Progenitor cell of endocrine pancreas (in vitro differentiated cells): ENCODE measurements at places on chromosomes 11 and 22.

DNA sequence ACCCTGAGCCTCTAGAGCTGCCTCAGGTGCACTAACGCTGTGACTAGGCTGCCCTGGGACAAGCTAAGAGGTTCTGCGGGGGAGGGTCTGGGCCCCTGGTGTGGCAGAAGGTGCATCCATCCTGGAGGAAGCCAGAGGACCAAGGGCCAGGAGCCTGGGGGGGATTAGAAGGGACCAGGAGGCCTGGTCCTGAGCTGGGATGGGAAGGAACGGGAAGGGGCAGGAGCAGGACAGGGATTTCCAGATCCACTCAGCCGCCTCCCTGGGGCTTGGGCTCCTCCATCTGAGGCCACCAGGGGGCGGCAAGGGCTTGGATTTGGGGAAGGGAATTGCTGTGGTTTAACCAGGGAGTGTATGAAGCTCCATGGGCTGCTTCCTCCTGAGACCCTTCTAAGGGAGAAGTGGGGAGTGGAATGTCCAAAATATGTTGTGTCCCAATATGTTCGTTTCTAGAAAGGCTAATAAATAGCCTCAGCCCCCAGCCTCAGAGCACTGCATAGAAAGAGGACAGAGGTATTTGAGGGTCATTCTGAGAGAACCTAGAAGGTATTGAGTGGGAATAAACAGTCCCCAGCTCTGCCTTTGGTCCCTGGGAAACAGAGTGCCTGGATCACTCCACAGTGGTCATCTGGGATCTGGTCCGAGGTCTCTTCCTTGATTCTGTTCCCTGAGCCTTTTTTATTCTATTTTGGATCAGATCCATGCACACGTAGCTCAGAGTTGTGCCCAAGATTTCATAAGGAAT, 17.4 kb upstream of the PRAME start:
- no peak overlapping the region for H3K27ac ChIP-seq
- H3K27me3 ChIP-seq: peaks cover 69% of the 10 kb centered on the region
- no peak overlapping the region for H3K4me3 ChIP-seq
- peak; percentile 67 for DNase-seq

DNA sequence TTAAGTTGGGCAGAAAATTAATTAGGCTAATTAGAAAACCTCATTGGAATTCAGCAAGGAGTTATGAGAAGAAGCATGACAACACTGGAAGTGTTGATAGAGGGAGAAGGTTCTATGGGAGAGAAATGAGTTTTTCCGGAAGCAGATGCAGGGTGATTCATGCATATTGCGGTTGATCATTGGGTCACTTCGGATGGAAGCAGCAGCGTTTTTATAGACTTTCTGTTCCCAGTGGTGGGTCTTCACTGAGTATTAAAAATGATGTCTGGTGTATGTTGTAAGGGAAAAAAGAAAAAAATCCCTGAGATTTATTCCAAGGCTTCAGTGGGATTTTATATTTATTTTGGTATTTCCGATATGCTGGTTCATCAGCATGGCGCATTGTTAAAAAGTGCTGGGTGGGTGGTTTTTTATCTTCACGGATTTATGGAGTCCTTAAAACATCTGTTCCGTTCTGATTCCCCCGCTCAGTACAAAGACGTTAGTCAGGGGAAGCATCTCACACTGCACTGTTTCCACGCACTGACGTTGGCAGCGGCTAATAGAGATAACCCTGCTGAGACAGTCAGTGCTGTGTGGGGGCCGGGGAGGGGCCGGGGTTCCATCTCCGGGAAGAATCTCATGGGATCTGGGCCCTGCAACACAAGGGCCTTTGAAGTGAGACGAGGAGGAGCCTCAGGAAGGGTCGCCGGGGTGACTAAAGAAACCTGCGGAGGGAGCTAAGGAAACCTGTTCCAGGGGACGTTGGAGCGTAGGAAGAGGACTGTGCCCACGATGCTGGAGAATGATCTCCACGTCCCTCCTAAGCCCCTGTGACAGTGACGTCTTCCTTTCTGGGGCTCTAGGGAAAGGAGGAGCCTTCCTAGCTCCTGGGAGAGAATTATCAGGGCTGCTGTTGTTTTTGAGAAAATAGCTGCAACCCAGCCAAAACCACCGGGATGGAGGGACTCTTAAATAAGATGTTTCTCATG, 390.0 kb downstream of the NTM start:
- H3K4me3 ChIP-seq: no peak overlapping the region
- no peak overlapping the region for H3K27ac ChIP-seq
- H3K27me3 ChIP-seq: peaks cover 34% of the 10 kb centered on the region

DNA sequence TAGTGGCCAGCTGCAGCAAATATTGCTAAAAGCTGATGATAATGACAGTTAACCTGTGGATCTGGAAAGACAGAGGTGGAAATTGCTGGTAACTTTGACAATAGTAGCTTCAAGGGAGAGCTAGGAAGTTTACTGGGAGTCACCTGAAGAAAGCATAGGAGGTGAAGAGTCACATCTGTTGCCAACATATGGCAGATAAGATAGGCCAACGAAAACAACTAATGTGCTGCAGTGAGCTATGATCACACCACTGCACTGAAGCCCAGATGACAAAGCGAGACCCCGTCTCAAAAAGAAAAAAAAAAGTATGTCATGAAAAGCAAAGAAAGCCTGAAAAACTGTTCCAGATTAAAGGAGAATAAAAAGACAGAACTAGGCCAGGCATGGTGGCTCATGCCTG, 4.3 kb upstream of the PRDM10 start:
- peaks cover 4% of the 10 kb centered on the region for H3K4me1 ChIP-seq
- DNase-seq: no peak
- no peaks in the 10 kb centered on the region for H3K36me3 ChIP-seq
- H3K4me3 ChIP-seq: no peak overlapping the region
- no peaks in the 10 kb centered on the region for H3K27me3 ChIP-seq
- no peak overlapping the region for H3K27ac ChIP-seq

DNA sequence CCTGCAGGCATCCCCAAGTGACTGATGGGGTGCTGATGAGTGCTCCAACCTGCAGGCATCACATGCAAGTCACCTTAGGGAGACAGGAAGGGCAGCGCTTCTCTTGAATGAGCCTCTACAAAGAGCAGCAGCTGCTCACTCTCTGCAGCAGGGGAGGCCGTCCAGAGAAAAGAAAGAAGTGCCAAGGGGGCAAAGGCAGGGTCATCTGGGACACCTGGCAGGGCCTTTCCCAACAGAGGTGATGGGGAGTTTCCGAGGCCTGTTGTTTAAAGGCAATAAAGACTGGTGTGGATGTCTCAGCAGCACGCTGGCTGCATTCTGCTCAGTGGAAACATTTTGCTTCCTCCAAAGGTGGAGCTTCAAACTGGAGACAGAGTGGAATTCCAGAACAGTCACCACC, 113.7 kb downstream of the ETS1 start:
- no peak overlapping the region for H3K4me3 ChIP-seq
- H3K27ac ChIP-seq: no peak overlapping the region
- H3K36me3 ChIP-seq: no peaks in the 10 kb centered on the region
- DNase-seq: no peak
- peaks cover 50% of the 10 kb centered on the region for H3K27me3 ChIP-seq
- peaks cover 30% of the 10 kb centered on the region for H3K4me1 ChIP-seq

DNA sequence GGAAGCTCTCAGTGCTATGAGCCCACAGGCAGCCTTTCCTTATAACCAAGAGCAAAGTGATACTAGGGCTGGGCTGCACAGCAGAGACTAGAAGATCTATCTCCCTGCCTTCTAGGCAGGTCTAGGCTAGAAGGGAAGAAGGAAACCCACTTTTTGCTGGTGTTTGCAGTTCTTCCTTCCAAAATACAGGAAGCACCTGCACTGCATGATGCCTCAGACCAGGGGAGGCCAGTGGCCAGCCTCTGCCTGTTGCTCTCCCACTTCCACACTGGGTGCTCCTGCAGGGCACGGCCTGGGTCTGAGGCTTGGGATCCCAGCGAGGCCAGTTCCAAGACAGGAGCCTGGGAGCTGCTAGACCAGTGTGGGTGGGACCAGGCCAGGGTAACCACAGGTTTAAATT, 6.0 kb upstream of the UCP3 start:
- H3K4me1 ChIP-seq: peaks cover 15% of the 10 kb centered on the region
- no peak for DNase-seq
- no peak overlapping the region for H3K4me3 ChIP-seq
- H3K27ac ChIP-seq: no peak overlapping the region
- no peaks in the 10 kb centered on the region for H3K27me3 ChIP-seq
- H3K36me3 ChIP-seq: peaks cover 13% of the 10 kb centered on the region

GRCh38 chr11:110757962-110758755, 45.9 kb upstream of the ARHGAP20 start:
- peaks cover 3% of the 10 kb centered on the region for H3K27me3 ChIP-seq
- no peak for DNase-seq
- no peak overlapping the region for H3K4me3 ChIP-seq
- no peaks in the 10 kb centered on the region for H3K36me3 ChIP-seq
- H3K4me1 ChIP-seq: peaks cover 5% of the 10 kb centered on the region

DNA sequence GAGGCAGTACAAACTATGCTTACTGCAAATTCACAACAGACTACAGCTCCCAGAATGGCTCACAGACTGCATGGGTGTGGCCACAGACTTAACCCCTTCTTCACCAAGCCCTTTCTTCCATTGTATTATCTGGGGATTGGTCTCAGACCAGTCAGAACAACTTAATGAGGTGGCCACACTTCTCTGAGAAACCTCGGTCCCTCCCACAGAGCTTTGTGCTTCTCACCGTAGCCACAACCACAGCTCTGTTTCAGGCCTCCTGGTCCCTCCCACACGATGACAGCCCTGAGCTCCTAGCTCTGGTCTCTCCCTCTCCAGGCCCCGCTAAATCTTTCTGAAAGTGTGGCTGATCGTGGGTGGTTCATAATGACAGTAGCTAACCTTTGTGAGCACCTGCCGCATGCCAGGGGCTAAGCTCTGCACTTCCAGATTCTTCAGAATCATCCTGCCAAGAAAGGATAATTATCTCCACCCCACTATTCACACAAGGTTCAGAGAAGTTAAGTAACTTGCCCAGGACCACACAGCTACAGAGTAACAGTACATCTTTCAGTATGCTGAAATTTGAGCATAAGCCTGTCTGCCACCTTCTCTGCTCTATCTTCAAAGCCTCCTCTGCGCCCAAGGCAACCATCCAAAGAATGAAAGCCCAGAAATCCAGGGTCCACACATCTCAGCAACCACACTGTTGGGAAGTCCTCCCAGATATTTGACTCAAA, 5.4 kb downstream of the PDE2A start:
- DNase-seq: no peak
- no peaks in the 10 kb centered on the region for H3K36me3 ChIP-seq
- no peak overlapping the region for H3K27ac ChIP-seq
- no peak overlapping the region for H3K4me3 ChIP-seq

- no peaks in the 10 kb centered on the region for H3K4me1 ChIP-seq
- peaks cover 2% of the 10 kb centered on the region for H3K27me3 ChIP-seq
- no peak for DNase-seq
- no peaks in the 10 kb centered on the region for H3K36me3 ChIP-seq
Measured at GRCh38 chr22:47151490-47151889, 389.0 kb downstream of the TBC1D22A start.

- no peaks in the 10 kb centered on the region for H3K4me1 ChIP-seq
- peaks cover 23% of the 10 kb centered on the region for H3K27me3 ChIP-seq
- no peak for DNase-seq
- no peak overlapping the region for H3K27ac ChIP-seq
- H3K4me3 ChIP-seq: no peak overlapping the region
- no peaks in the 10 kb centered on the region for H3K36me3 ChIP-seq
Measured at GRCh38 chr11:44518968-44519550, 46.4 kb upstream of the CD82 start.

- no peak overlapping the region for H3K4me3 ChIP-seq
- H3K27me3 ChIP-seq: peaks cover 16% of the 10 kb centered on the region
- DNase-seq: no peak
- H3K27ac ChIP-seq: no peak overlapping the region
- H3K4me1 ChIP-seq: no peaks in the 10 kb centered on the region
Measured at GRCh38 chr22:44381761-44382115, 69.0 kb upstream of the SHISAL1 start.

- peak overlapping the region; percentile 39 for H3K4me3 ChIP-seq
- H3K27me3 ChIP-seq: no peaks in the 10 kb centered on the region
- peaks cover 7% of the 10 kb centered on the region for H3K36me3 ChIP-seq
- peak overlapping the region; percentile 18 for H3K27ac ChIP-seq
- no peak for DNase-seq
Measured at GRCh38 chr11:79066456-79067351, 374.1 kb downstream of the TENM4 start.

DNA sequence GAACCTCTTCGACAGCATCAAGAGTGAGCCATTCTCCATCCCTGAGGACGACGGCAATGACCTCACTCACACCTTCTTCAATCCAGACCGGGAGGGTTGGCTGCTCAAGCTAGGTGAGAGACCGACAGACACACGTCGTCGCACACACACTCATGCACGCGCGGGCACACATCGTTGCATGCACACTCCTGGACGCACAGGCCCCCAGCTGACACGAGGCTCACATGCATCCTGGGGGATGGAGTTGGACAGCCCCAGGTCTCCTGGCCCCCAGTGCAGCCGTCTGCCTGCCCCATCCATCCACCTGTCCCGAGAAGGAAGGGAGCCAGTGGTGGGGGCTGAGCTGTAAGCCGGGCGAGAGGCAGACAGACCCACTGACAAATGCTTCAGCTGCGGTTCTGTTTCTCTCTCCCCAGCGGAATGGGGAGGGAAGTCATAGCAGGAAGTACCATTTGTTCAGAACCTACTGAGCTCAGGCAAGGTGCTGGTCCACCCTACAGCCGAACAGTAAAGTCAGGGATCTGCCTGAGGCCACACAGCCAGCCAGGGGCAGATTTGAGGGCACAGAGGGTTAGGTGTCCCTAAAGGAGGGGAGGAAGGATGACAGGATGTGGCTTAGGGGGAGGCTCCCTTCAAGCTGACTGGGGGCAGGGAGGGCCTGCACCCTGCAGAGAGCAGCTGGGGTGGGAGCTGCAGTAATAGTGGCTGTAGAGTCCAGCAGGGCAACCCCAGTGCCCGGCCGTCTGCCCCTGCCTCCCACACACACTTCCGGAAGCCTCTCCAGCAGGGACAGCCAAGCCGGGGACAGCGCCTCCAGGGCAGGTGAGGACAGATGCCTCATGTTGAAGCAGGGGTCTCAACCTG, 27.1 kb downstream of the CYTH4 start:
- DNase-seq: no peak
- peaks cover 4% of the 10 kb centered on the region for H3K4me1 ChIP-seq
- no peaks in the 10 kb centered on the region for H3K36me3 ChIP-seq
- H3K27me3 ChIP-seq: peaks cover 6% of the 10 kb centered on the region
- no peak overlapping the region for H3K27ac ChIP-seq

- DNase-seq: no peak
- no peak overlapping the region for H3K4me3 ChIP-seq
- no peaks in the 10 kb centered on the region for H3K27me3 ChIP-seq
- H3K4me1 ChIP-seq: no peaks in the 10 kb centered on the region
- H3K36me3 ChIP-seq: peaks cover 3% of the 10 kb centered on the region
Measured at GRCh38 chr11:108628326-108628725, 34.8 kb upstream of the EXPH5 start.

- no peak for DNase-seq
- H3K27ac ChIP-seq: no peak overlapping the region
- H3K4me3 ChIP-seq: no peak overlapping the region
- peaks cover 5% of the 10 kb centered on the region for H3K4me1 ChIP-seq
- H3K27me3 ChIP-seq: no peaks in the 10 kb centered on the region
- H3K36me3 ChIP-seq: no peaks in the 10 kb centered on the region
Measured at GRCh38 chr11:101881586-101881985, 33.2 kb upstream of the CEP126 start.
